Gastroesophageal sphincter (tissue), 4 donors: ENCODE measurements at places on chromosomes 6 and 20. TPM values are rescaled to one million over a fixed set of nuclear protein-coding genes. Genes with fewer than 3 reads are reported as not detected.

Gene C4A
- total RNA-seq, result 78.8 TPM

Gene TSPO2
- total RNA-seq, result not detected

Gene CDH4
- total RNA-seq, result not detected

DNA sequence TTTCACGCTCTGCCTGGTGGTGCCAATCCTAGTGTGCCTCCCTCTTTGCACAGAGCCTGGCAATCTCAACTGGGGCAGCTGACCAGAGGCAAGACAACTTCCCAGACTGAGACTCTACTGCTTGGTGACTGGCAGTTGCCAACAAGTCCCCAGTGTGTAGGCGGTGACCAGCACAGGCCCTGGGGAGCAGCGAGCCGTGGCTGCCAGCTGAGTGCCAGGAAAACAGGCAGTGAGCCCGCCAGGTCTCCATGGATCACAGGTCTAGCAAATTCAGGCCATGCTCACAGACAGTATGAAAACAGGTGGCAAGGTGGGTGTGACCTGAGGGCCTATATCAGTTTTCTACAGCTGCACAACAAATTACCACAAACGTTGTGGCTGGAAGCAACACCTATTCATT is 289.9 kb downstream of the KIF16B start:
- no peak for ATAC-seq
- H3K4me3 ChIP-seq, result no peak overlapping the region
- H3K27ac ChIP-seq, result no peak overlapping the region
- no peaks in the 10 kb centered on the region for H3K4me1 ChIP-seq
- H3K27me3 ChIP-seq, result no peaks in the 10 kb centered on the region
- peaks cover 25% of the 10 kb centered on the region for H3K36me3 ChIP-seq

GRCh38 chr20:36792422-36792821 is 18.9 kb upstream of the DSN1 start:
- H3K36me3 ChIP-seq, result peaks cover 85% of the 10 kb centered on the region
- no peaks in the 10 kb centered on the region for H3K27me3 ChIP-seq
- ATAC-seq, result peak; percentile 85
- H3K4me3 ChIP-seq, result no peak overlapping the region

DNA sequence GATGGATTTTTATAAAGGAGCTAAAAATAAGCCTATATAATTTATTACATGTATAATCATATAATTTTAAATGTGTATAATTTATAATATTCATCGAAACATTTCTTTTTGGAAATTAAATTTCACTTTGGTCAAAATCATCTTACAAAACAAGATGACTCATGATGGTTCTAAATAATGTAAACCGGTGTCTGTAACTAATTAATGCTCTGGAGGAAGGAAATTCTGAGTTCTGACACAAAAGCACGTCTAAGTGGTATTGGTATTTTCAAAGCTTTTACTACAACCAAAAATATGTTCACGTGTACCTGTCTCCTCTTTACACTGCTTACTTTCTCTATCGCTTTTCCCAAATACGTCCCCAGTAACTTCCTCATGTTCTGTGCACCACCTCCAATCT is 134.1 kb downstream of the MTHFD1L start:
- no peak for ATAC-seq
- no peak overlapping the region for H3K27ac ChIP-seq
- H3K4me1 ChIP-seq, result no peaks in the 10 kb centered on the region
- no peaks in the 10 kb centered on the region for H3K36me3 ChIP-seq

DNA sequence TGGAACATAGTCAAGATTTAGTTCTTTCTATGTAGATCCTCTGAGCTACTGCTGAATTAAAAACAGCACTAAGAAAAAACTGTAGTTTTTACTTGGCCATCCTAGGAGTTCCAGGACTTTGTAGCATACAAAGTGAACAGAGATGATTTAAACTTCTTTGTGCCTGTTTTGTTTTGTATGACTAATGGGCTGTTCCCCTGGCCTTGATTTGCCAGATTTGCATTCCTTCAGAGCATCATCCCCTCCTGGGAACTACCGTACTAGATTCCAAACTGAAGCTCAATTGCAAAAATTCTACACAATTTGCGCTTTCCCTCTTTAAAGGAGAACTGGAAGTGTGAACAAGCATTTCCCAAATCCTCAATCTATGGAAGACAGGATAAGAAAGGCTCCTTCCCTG is 23.1 kb downstream of the ACOT13 start:
- H3K4me1 ChIP-seq, result no peaks in the 10 kb centered on the region
- H3K27ac ChIP-seq, result no peak overlapping the region
- no peaks in the 10 kb centered on the region for H3K36me3 ChIP-seq
- no peaks in the 10 kb centered on the region for H3K27me3 ChIP-seq
- peak; percentile 53 for ATAC-seq

GRCh38 chr20:35766843-35767242 is 5.0 kb upstream of the PHF20 start:
- H3K27ac ChIP-seq, result peak overlapping the region; percentile 97
- H3K4me1 ChIP-seq, result no peaks in the 10 kb centered on the region
- H3K4me3 ChIP-seq, result no peak overlapping the region
- H3K27me3 ChIP-seq, result no peaks in the 10 kb centered on the region
- no peak for ATAC-seq

DNA sequence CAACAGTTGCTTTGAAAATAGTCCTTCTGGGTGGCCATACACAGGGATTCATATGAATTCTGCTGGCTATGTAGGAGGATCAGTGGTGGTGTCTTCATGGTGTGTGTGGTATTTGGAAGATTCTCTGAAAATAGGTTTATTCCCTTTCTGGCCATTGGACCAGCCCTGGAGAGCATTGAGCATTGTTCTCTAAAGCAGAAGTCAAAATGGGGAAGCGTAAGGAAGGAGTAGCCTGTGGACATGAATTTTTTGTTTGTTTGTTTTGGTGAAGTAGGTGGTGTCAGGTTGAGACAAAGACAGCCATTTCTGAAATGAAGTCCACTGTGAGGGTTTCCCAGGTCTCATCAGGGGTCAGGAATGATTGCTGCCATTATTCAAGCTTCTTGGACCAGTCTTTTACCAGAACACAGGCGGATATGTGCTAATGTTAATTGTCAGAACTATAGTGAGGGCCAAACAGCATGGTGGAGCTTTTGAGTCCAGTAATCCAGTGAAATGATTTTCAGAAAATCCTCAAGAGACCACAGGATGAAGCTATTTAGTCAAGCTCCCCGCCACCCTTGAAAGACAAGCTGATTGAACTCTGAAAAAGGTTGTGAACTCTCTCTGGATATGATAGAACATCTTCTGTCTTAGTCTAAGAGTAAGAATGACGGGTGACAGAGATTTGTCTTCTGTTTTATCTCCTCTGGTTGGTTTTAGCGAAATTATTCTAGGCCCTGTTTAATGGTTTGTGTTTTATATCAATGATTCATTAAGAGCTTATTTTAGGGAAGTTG is 60.0 kb downstream of the DNAH8 start:
- H3K4me1 ChIP-seq, result no peaks in the 10 kb centered on the region
- no peaks in the 10 kb centered on the region for H3K36me3 ChIP-seq
- no peak overlapping the region for H3K27ac ChIP-seq
- no peaks in the 10 kb centered on the region for H3K27me3 ChIP-seq
- H3K4me3 ChIP-seq, result no peak overlapping the region
- no peak for ATAC-seq

DNA sequence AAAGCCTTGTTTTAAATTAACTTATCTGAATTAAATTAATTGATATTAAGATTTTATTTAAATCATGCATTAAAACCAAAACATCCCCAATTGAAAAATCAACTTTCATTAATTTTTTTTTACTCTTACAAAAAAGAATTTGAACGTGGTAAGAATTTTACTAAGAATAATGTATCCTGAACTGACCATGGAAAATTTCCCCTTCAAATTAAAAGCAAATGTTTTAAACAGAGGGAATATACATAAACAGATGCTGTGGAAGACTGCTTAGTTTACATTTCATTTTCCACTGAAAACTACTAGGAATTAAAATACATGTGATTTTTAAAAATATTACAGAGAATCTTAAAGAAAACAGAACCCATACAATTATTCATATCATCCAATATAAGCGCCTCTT is 2.3 kb downstream of the RNF24 start:
- no peak overlapping the region for H3K4me3 ChIP-seq
- no peak for ATAC-seq
- H3K27ac ChIP-seq, result peak overlapping the region; percentile 91
- H3K27me3 ChIP-seq, result no peaks in the 10 kb centered on the region
- H3K36me3 ChIP-seq, result no peaks in the 10 kb centered on the region

GRCh38 chr6:40906759-40907158 is 132.3 kb downstream of the UNC5CL start:
- H3K27ac ChIP-seq, result no peak overlapping the region
- no peak for ATAC-seq
- no peak overlapping the region for H3K4me3 ChIP-seq
- no peaks in the 10 kb centered on the region for H3K4me1 ChIP-seq
- H3K27me3 ChIP-seq, result no peaks in the 10 kb centered on the region

GRCh38 chr6:55108134-55109130 is 65.9 kb upstream of the HCRTR2 start:
- no peaks in the 10 kb centered on the region for H3K27me3 ChIP-seq
- no peak overlapping the region for H3K4me3 ChIP-seq
- H3K4me1 ChIP-seq, result no peaks in the 10 kb centered on the region
- H3K27ac ChIP-seq, result no peak overlapping the region

GRCh38 chr6:61606500-61606899 is 679.5 kb downstream of the KHDRBS2 start:
- ATAC-seq, result no peak
- H3K27ac ChIP-seq, result no peak overlapping the region
- H3K4me1 ChIP-seq, result no peaks in the 10 kb centered on the region
- H3K4me3 ChIP-seq, result no peak overlapping the region
- no peaks in the 10 kb centered on the region for H3K36me3 ChIP-seq

DNA sequence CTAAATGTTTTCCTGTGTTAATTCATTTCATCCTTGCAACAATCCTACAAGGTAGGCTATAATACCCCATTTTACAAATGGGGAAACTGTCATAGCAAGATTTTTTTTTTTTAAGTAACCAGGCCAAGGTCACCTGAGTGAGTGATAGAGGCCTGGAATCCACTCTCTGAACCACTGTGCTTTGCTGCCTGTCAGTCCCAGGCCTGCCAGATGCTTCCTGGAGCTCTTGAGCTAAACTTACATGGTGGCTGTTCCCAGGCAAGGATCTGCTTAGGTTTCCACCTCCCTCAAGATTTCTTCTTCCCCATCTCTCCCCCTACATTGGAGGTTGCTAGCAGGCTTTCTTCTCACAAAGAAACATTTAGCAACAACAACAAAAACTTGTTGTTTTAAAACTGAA is 32.7 kb upstream of the RNF8 start:
- no peak for ATAC-seq
- H3K36me3 ChIP-seq, result peaks cover 71% of the 10 kb centered on the region
- no peak overlapping the region for H3K4me3 ChIP-seq
- H3K4me1 ChIP-seq, result no peaks in the 10 kb centered on the region
- H3K27me3 ChIP-seq, result no peaks in the 10 kb centered on the region
- no peak overlapping the region for H3K27ac ChIP-seq

DNA sequence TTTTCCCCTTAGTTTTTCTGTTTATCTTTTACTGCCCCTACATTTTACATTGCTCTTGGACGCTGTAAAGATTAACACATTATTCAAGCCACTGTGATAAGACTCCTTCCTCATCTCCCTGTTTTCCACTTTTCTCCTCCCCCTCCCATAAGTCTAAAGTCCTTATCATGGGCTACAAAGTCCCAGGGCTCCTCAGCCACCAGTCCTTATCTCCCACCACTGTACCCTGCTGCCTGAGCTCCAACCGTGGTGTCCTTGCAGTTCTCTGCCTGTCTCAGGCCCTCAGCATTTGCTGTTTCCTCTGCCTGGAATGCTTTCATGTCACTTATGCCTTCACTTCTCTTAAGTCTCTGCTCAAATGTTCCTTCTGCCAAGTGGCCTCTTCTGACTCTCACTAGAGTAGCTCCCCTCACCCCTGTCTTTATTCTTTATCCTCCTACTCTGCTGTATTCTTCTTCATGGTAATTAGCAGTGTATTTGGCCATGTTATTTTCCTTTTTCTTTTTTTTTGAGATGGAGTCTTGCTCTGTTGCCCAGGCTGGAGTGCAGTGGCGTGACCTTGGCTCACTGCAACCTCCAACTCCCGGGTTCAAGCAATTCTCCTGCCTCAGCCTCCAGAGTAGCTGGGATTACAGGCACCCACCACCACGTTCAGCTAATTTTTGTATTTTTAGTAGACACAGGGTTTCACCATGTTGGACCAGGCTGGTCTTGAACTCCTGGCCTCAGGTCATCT is 10.8 kb upstream of the LATS1 start:
- no peak overlapping the region for H3K4me3 ChIP-seq
- no peaks in the 10 kb centered on the region for H3K36me3 ChIP-seq
- ATAC-seq, result no peak
- H3K27ac ChIP-seq, result no peak overlapping the region
- H3K4me1 ChIP-seq, result no peaks in the 10 kb centered on the region

- peak overlapping the region; percentile 53 for H3K27ac ChIP-seq
- H3K27me3 ChIP-seq, result no peaks in the 10 kb centered on the region
- no peak overlapping the region for H3K4me3 ChIP-seq
- H3K4me1 ChIP-seq, result peaks cover 7% of the 10 kb centered on the region
- ATAC-seq, result peak; percentile 34
Observed at GRCh38 chr6:119339941-119340456, 9.6 kb downstream of the MAN1A1 start.

DNA sequence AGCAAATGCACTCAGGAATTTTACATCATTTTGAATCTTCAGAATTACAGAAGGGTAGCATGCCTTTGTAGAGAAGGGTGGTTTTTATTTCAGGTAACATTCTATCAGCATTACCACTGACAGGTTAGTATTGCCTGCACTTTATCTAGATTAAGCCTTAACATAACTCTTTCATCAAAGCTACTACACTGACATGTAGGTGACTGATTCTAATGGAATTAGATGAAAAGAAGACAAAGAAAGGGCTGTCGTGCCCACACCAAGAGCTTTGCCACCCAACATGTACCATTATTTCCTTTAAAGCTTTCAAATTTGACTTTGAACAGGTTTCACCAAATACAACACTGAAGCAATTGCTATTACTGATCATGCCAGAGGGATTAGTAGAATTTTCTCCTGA is 551.9 kb downstream of the EYS start:
- no peak overlapping the region for H3K27ac ChIP-seq
- H3K27me3 ChIP-seq, result no peaks in the 10 kb centered on the region
- H3K36me3 ChIP-seq, result no peaks in the 10 kb centered on the region
- H3K4me3 ChIP-seq, result no peak overlapping the region
- ATAC-seq, result no peak

DNA sequence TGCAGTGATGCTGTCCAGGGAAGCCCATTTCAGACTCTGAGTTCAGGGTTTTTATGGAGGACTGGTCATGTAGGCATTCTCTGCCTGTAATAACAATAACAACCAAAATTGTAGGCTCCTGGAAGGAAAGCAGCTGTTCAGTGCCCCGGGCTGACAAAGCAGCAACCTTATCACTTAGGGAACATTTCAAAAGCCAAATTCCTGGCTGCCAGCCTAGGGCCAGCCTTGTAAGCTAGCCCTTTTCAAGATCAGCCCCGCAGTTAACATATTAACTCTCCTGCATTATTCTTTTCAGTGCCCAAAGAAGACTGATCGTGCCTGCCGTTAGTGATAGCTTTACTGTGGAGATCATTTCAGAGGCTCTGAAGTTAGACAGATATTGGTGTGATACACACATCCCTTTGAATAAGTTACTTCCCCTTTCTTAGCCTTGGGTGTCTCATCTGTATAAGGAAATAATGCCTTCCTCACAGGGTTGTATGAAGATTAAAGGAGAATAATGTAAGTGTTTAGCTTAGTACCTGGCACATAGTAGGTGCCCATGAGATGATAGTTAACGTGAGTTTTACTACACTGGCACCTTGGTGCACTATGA is 44.1 kb downstream of the CTNNBL1 start:
- ATAC-seq, result no peak
- H3K4me3 ChIP-seq, result no peak overlapping the region
- H3K27ac ChIP-seq, result no peak overlapping the region
- H3K36me3 ChIP-seq, result peaks cover 52% of the 10 kb centered on the region
